ENCODE measurements at places on chromosomes 5 and 9.
A peak's percentile ranks its signal among the peaks of the same experiment; 100 is the strongest.

DNA sequence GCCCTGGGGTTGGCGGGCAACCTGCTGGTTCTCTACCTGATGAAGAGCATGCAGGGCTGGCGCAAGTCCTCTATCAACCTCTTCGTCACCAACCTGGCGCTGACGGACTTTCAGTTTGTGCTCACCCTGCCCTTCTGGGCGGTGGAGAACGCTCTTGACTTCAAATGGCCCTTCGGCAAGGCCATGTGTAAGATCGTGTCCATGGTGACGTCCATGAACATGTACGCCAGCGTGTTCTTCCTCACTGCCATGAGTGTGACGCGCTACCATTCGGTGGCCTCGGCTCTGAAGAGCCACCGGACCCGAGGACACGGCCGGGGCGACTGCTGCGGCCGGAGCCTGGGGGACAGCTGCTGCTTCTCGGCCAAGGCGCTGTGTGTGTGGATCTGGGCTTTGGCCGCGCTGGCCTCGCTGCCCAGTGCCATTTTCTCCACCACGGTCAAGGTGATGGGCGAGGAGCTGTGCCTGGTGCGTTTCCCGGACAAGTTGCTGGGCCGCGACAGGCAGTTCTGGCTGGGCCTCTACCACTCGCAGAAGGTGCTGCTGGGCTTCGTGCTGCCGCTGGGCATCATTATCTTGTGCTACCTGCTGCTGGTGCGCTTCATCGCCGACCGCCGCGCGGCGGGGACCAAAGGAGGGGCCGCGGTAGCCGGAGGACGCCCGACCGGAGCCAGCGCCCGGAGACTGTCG, 976 bp downstream of the RXFP3 start:
- DNase-seq, result peak; percentile 51

DNA sequence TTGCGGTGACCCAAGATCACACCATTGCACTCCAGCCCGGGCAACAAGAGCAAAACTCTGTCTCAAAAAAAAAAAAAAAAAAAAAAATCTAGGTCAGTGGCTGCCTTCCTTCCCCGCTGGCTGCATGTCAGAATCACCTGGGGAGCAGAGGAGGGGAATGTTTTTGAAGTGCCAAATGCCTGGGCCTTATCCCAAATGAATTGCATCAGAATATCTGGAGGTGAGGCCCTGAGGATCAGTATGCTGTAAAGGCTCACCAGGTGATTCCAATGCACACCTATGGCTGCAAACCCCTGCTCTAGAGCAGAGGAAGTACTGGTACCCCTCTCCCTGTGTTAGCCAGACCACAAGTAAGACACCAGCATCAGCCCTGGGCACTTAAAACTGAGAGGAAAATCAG, 44.7 kb upstream of the GABRP start:
- DNase-seq, result no peak

- DNase-seq, result no peak
Measured at GRCh38 chr5:82150559-82150958, 127.6 kb downstream of the RPS23 start.

DNA sequence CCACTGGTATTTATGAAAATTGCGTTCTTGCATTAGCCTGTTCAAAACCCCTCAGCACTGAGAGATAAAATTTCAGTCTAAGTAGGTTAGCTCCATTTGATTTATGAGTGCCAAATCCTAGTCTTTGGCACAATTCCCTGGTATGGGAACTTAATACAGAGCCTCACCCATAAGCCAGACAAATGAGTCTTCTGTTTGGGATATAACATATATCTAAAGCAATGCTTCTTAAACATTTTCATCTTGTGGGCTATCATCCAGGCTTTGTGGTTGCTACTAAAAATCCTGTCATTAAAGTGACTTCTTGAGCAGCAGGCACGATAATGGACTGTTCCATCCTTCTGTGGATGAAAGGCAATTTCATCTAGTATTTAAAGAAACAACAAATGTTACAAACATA, 419.5 kb upstream of the ACTBL2 start:
- no peak for DNase-seq

DNA sequence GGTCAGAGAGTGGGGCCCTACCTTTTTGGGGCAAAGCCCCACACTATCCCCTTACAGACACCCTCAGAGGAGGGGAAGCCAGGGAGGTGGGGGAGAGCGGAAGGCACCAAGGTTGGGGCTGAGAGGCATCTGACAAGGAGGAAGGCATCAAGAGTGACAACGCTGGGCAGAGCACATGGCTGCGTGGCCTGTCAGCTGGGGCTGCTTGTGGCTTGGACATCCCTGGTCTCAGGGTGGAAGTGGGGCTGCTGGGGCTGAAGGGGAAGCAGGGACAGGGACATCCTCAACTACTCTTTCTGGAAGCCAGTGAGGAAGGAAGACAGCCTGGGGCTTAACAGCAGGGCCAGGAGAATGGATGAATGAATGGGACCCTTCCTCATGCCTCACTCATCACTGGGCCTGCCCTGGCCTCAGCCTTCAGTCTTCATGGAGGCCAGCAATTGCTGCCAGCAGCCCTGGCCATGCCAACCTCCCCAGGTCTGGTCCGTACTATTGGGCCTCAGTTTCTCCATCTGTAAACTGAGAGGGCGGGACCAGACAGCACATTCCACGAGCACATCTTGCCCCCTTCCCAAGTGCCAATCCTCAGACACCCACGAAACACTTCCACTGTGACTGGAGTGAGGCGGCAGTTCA, 993 bp upstream of the RALGDS start:
- DNase-seq, result peak; percentile 11

- DNase-seq, result no peak
Measured at GRCh38 chr9:6973762-6974161, 216.0 kb downstream of the KDM4C start.

GRCh38 chr9:76964612-76965011, 54.8 kb upstream of the FOXB2 start:
- no peak for DNase-seq
